Psoas muscle (tissue), 8 donors: ENCODE measurements at places on chromosomes 1 and 21.

DNA sequence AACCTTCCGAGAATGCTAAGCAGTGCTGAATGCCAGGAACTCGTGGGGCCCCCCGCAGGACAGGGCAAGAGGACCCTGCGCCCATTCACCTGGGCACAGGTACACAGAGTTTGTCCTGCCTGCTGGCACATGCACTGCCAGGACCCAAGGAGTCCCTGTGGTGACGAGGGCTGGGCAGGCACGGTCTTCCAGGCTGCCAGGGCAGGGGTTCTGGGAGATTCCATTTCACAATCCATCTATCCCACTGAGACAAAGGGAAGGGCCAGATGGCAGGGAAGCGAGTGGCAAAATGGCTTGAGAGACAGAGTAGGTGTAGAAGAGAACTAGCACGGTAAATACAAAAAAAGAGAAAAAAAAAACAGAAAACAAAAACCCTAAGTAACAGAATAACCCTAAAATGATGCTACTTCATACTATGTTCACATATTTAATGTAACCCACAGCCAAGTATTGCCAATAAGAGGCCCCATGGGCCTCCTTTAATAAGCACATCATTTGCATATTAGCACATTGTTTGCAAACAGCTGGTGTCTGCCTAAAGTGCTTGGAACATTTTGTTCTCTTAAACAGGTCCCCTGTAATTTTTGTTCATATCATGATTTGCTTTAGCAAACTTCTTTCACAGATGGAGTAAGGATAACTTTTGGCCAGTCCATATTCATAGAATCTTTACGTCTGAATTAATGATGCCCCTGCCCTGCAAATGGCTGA, 83.8 kb downstream of the STUM start:
- peak; percentile 63 for DNase-seq

DNA sequence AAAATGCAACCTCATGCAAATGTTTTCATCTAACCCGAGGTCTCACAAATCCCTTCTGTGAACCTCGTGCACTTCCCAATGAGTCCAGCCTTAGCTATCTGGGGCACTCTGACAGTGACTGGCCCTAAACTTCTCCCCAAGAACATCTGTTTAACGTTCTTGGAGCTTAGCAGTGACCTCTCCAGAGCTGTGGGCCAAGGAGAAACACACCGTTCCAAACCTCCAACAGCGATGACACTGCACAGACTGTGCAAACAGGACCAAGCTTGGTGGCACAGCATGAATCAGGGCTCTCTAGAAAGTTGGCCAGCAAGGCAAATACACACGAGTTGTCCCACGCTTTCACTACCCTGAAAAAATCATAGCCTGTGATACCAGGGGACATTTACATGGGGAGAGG, 15.8 kb downstream of the BEND5 start:
- DNase-seq = no peak

GRCh38 chr1:161166669-161167548, 683 bp downstream of the PPOX start:
- no peak for DNase-seq

DNA sequence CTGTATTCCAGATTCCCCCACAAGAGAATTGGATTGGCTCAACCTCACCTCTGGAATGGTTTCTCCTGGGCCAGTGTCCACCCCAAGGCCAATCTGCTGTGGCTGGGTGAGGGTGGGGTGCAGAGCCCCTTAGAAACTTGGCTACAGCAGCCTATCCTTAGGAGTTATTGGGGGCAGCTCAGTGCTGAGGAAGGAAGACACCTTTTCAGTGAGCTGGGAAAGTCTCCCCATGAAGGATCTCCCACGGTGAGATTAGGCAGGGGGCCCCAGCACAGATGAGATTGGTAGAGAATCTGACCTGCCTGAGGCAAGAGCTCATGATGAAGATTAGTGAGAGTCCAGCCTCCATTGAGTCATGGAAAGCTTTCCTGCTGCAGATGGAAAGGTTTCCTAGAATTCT, 78.4 kb downstream of the CCDC185 start:
- no peak for DNase-seq

- no peak for DNase-seq
These were observed 318.4 kb downstream of the AJAP1 start for GRCh38 chr1:4972761-4973320.

- no peak for DNase-seq
These were observed 47.6 kb downstream of the PKN2 start for GRCh38 chr1:88731475-88732269.

- DNase-seq = no peak
These were observed 17.1 kb downstream of the DNASE2B start for GRCh38 chr1:84415396-84415795.

DNA sequence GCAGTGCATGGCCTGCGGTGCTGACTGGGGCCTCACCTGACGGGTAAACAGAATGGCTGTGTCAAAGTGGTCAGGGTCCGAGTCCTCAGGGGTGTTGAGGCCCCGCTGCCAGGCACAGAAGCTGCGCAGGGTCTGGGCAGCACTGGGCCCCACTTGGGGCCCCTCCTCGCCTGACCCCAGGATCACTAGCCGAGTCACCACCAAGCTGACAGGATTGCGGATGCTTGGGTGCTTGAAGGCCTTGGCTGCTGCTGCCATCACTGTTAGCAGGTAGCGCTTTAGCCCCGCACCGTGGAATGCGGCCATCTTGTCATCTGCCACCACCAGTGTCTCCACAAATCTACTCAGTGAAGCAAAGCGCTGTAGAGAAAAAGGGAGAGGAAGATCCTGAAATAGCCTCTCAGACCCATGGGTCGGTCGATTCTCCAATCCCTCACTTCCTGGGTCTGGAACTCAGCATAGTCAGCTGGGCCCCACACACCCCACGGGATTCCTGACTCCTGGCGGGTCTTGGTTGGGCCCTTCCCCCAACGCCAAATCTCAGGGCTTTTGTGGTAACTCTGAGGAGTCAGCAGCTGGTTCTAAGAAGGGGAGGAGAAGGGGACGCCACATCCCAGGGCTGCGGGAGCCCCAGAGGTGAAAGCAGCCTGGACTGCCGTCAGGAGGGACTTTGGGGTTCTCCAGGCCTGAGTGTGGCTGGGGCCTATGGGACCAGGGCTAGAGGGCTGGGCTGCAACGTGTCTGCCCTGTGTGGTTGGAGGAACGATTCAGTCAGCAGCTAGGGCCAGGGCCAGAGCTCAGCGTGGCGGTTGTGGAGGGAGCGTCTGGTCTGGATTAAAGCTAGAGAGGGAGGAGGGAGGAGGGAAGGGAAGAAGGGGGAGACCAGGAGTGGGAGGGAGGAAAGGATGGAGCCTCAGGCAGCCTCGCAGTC, 2.1 kb downstream of the ADAMTS4 start:
- DNase-seq = peak; percentile 70

DNA sequence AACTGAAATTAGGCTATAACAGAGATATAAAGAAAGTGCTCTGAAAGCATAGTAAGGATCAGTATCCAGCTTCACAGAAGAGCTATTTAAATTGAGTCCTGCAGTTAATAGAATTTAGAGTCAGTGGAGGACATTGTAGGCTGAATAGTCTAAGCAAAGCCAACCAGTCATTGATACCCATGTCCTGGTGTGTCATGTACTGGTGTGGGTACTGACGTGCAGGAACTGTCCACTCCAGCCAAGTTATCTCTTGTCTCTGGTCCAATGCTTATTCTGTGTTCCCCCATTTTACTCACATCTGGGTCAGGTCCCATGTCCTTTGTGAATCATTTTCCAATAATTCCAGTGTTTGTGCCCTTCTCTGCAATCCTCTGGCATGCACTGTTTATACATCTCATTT, 90.0 kb downstream of the MACF1 start:
- no peak for DNase-seq

DNA sequence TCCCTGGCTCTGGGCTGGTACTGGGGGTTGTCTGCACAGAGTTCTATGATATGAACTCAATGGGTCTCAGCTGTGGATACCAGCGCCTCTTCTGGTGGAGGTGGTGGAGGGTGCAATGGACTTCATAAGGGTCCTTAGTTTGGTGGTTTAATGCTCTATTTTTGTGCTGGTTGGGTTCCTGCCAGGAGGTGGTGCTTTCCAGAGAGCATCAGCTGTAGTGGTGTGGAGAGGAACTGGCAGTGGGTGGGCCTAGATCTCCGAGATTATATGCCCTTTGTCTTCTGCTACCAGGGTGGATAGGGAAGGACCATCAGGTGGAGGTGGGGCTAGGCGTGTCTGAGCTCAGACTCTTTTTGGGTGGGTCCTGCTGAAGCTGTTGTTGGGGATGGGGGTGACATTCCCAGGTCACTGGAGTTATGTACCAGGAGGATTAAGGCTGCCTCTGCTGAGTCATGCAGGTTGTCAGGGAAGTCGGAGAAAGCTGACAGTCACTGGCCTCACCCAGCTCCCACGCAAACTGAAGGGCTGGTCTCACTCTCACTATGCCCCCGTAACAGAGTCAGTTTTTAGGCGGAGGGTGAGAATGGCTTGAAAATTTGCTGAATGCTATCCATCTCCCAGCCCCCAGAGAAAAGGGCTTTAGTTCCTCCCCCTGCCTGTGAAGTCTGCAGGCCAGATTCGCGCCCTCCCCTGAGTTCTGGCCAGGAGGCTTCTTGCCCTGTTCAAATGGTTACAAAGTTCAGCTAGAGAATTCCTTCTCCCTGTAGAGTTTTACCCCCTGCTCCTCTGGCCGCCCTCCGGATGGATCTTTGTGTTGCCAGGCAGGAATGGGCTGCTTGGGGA, 902.9 kb downstream of the LTN1 start:
- peak; percentile 58 for DNase-seq

GRCh38 chr1:91697416-91697815, 188.5 kb downstream of the TGFBR3 start:
- DNase-seq = no peak

GRCh38 chr1:208059409-208060001, 148.6 kb upstream of the CD34 start:
- no peak for DNase-seq

GRCh38 chr1:117146072-117146471, 24.5 kb upstream of the TRIM45 start:
- DNase-seq = no peak

GRCh38 chr1:3373700-3374405, 80.6 kb upstream of the ARHGEF16 start:
- no peak for DNase-seq

DNA sequence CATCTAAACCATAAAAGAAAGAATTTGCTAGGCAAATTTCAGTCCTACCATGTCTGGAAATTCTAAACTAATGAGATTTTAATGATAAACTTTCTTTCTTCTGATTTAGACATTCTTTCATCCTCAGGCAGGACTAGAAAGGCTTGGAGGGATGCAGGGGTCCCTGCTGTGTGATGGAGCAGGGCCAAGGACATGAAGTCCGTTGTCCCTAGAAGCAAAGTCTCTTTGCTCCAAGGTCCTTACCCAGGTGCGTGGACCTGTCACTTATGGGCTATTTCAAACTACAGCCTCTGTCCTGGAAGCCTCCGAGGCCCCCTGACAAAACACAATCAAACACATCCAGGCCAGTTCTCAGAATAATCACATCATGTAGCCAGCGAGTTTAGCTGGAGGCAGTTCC, 26.6 kb downstream of the URB1 start:
- no peak for DNase-seq

DNA sequence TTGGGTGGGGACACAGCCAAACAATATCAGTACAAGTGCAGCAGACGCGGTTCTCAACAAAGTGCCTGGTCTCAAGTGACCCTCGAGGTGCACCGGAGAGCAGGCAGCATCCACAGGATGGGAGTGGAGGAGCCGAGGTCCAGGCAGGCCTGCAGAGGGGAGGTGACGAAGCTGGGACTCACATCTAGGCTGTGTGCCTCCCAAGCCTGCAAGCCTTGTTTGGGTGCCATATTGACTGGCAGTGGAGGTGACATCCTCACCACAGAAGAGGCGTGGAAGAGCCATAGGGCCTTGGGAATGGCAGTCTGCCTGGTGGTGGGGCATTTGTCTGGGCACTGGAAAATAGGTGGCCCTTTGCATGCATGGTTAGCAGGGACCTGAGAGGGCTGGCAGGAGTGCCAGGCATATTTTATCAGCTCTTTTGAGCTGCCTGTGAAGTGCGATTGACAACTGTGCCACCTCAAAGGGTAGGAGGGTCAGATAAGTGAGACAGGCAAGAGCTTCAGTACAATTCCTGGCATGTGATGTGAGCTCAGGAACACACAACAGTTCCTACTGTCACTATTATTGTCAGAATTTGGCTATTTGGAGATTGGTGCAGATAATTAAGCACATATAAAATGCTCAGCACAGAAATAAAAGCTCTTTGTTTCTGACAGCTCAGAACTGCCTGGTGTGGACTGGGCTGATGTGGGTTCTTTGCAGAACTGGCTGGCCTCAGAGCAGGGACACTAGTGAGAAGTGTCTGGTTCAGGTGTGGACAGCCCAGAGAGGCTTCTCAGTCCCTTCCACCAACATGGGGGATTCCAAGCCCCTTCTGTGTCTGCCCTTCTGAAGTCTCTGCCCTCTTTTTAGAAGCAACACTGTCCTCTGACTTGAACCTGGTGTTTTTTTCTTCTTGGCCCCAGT, 347.6 kb upstream of the AJAP1 start:
- DNase-seq = no peak

DNA sequence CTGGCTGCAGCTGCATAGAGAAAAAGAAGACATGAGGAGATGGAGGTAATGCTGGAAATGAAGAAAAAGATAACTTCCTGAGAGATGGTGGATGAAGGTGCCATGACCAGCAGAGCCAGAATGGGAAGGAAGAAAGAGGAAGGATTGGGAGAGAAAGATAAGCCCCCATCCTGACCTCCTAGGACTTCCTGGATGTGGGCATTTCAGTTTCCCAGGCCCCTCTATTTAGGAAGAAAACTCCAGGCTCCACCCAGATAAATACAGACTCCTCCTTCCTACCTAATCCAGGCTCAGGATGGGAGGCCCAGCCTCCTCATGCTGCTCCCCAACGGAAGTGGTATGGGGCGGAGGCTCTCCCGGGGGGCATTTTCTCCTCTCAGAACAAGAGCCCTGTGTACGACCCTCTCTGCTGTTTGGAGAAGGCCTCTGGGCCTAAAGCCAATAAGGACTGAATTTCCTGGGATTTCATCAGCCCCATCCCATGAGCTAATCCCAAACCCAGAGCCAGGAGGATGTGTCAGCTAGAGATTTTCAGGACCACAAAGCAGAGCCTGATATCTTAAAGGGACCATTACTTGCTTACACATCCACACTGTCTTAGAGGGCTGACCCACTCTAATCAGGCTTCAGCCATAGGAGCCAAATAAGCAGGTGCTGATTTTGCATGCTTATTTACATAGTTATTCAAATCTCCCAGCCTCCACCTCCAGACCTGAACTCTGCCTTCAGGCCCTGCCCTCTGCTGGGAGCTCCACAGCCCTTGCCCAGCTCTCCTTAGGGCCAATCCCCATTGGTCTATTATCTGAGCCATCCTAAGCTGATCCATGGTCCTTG, 5.1 kb upstream of the ARHGEF2 start:
- DNase-seq = peak; percentile 86

GRCh38 chr1:54404939-54405897, 976 bp downstream of the SSBP3 start:
- peak; percentile 67 for DNase-seq

- DNase-seq = no peak
These were observed 52.1 kb upstream of the LAPTM5 start for GRCh38 chr1:30809514-30810263.

DNA sequence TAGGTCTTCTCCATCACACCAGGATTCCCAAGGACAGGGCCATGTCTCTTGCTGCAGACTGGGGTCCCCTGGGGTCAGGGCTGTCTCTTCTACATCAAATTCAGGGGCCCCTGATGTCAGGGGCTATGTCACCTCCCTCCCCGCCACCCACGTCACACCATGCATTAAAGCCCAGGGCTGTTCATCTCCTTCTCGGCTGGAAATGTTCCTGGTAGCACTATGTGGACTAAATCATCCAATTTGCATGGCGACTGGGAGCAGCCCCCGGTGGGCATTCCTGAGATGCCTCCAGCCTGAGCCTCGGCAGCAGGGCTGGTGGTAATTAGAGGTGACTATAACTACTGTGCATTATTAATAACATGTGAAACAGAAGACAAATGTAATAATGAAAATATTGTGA, 151.7 kb upstream of the HMGB4 start:
- DNase-seq = no peak
